CD8-positive, alpha-beta memory T cell (primary cell): ENCODE measurements at places on chromosomes 5 and 9. TPM values are rescaled to one million over a fixed set of nuclear protein-coding genes. Genes with fewer than 3 reads are reported as not detected.

Gene AK8
- total RNA-seq, result not detected

Gene PAPPA
- total RNA-seq, result not detected

Gene FAXDC2
- total RNA-seq, result 0.18 TPM

Gene CMYA5
- 0.16 TPM for total RNA-seq

Gene SLC28A3
- total RNA-seq, result 1.0 TPM

Gene PCDHGB7
- total RNA-seq, result not detected

Gene ADCY2
- not detected for total RNA-seq

GRCh38 chr5:141477044-141477575 is 1.3 kb downstream of the PCDHGC3 start:
- DNase-seq, result no peak

GRCh38 chr9:129171993-129172751 is 5.9 kb downstream of the IER5L start:
- DNase-seq, result no peak

GRCh38 chr9:5453004-5453403 is 2.7 kb downstream of the CD274 start:
- no peak for DNase-seq

GRCh38 chr5:1673042-1673677 is 126.5 kb downstream of the MRPL36 start:
- no peak for DNase-seq

GRCh38 chr5:156779436-156779835 is 70.7 kb upstream of the PPP1R2B start:
- DNase-seq, result no peak

DNA sequence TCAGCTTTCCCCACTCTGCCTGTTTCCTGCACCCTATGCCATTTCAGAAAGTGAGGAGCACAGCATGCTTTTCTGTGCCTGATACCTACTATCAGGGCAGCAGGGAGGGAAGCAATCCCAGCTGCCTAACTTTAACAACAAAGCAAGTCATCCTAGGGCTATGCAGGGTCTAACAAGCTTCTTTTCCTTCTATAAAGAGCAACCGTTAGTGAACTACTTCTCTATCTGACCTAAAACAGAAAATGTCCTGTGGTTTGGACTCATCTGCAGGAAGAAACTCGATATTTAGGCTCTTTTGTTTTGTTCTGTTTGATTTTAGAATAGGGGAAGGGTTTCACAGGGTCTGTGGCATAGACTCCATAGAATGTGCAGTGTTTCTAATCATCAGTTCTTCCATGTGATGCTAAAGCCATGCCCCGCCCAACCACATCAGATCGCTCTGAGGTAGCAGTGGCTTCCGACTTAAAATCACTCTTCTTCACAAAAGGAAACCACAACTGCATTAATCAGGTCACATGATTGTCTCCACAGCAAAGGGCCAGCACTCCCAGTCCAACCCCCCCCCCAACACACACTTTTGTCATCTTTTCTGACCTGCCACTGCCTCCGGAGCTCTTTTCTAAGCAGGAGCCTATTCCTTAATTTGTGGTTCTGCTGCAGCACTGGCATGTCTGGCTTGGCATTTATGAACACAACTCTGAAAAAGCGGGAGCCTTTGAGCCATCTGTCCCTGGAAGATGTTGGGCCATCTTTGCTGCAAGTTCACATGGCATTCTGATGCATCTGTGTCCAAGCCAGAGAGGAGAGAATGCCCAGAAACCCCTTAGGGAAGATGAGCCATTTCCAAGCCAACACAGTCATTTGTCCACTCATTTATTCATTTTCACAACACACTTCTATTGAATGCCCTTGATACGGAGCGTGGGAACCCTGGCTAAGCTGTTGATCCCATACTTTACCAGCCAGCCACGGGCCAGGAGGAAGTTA is 71.6 kb downstream of the CFAP90 start:
- DNase-seq, result peak; percentile 2

GRCh38 chr5:108814551-108814950 is 66.9 kb downstream of the FER start:
- no peak for DNase-seq

DNA sequence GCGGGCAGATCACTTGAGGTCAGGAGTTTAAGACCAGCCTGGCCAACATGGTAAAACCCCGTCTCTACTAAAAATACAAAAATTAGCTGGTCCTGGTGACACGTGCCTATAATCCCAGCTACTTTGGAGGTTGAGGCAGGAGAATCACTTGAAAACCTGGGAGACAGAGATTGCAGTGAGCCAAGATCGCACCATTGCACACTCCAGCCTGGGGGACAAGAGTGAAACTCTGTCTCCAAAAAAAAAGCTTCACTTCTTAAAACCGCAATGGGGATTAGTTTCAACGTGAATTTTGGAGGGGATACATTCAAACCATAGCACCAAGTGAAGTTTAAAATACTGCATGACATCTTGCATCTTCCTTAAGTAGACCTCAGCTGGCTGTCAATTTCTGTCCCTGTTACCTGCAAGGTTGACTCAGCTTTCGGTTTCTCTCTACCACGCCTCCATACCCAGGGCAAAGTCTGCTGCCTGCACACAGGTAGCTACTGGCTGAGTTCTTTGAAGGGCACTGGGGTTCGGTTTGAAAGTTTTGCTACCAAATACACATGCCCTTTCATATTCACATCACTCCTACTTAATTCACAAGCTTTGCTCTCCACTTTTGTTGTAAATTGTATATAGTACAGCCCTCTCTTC is 69.3 kb downstream of the KIAA1958 start:
- DNase-seq, result no peak

GRCh38 chr5:77637170-77637997 is 1.1 kb downstream of the OTP start:
- DNase-seq, result no peak

DNA sequence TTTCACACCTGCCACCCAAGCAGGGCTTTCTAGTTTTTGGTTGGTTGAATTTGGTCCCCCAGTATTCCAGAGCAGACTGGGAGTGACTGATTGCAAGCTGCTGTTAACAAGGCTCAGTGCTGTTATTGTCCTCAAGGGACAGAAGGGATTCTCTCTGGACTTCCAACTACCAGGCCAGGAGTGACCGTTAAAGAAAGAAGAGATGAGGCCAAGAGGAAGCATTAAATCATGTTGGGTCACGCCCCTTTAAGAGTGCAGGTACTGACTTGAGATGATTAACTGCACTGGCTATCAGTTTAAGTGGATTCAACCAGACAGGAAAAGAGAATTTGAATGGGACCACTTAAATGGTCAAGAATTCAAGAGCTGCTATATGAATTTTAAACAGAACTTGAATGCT is 220.8 kb upstream of the PCSK5 start:
- DNase-seq, result no peak

- DNase-seq, result peak; percentile 76
Observed at GRCh38 chr9:134381671-134382516, 55.6 kb downstream of the RXRA start.

DNA sequence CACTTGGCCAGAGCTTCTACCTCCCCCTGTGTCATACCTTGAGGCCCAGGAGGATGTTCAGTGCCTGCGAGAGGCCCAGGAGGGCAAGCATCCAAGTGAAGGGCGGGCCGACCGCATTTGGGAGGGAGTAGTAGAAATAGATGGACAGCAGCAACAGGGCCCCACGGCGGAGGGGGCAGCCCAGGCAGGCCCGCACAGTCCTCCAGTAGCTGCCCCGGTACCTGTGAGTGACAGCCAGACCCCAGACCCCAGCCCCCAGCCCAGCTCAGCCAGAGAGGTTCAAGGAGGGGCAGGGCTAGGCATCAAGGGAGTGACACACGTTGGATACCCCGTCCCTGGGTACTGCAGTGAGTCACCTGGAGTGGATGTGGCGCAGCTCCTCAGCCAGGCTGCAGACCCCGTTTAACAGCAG is 1.4 kb downstream of the STING1 start:
- no peak for DNase-seq

DNA sequence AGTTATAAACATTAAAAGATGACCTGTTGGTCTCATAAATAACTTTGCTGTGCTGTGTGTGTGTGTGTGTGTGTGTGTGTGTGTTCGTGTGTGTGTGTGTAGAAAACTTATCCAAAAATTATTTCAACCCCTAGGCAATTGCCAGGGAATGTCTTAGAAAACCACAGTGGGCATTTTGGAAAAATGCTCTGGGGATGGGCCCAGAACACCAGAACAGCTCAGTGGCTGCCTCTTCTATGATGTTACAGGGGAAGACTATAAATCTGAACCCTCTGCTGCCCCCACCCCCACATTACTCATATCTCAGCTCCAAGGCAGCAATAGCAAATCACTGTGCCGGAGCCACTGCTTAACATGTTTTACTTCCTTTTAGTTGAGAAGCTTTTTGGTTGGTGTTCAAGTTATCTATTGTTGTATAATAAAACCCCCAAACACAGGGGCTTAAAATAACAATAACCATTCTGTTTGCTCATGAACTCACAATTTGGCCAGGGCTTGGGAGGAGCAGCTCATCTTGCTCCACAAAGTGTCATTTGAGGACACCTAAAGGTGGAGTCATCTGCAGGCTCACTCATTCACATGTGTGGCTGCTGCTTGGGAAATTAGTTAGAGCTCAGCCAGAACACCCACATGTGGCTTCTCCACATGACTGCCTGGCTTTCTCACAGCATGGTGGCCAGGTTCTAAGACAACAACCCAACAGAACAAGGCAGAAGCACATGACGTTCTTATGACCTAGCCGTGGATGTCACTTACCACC is 40.4 kb downstream of the ACTBL2 start:
- DNase-seq, result no peak
